Renal pelvis (tissue), 12 donors: ENCODE measurements at places on chromosomes 13 and 19. TPM values are rescaled to one million over a fixed set of nuclear protein-coding genes. Genes with fewer than 3 reads are reported as not detected.

DLL3 gene
- 0.96 TPM for polyA plus RNA-seq

GRCh38 chr13:74346960-74347359, 212.8 kb upstream of the KLF12 start:
- no peak for DNase-seq

- no peak for DNase-seq
These were observed 5.9 kb downstream of the BORCS8 start for GRCh38 chr19:19185853-19186740.

GRCh38 chr13:105282406-105283285, 1252.8 kb downstream of the EFNB2 start:
- no peak for DNase-seq

FGF9 gene
- polyA plus RNA-seq = 15.2 TPM

RXFP2 gene
- 0.83 TPM for polyA plus RNA-seq
